Omental fat pad (tissue), 4 donors: ENCODE measurements at places on chromosomes 12 and 14. TPM values are rescaled to one million over a fixed set of nuclear protein-coding genes. Genes with fewer than 3 reads are reported as not detected.

Gene FAM90A1
- not detected for total RNA-seq

Gene HELB
- total RNA-seq: 7.6 TPM

Gene RBP5
- 2.5 TPM for total RNA-seq

Gene PTGDR
- total RNA-seq: 2.0 TPM

Gene KRT85
- total RNA-seq: not detected

Gene GALNT8
- 0.84 TPM for total RNA-seq

Gene IL31
- total RNA-seq: not detected

Gene AMIGO2
- 16.9 TPM for total RNA-seq

Gene ITGA5
- 82.5 TPM for total RNA-seq

Gene PLD4
- 0.37 TPM for total RNA-seq

Gene HRK
- 0.06 TPM for total RNA-seq

Gene WNT1
- not detected for total RNA-seq

Gene ESR2
- 1.5 TPM for total RNA-seq

Gene CNTN1
- total RNA-seq: 3.6 TPM

Gene RDH16
- 0.47 TPM for total RNA-seq

Gene LRFN5
- total RNA-seq: 7.3 TPM

Gene GLIPR1L1
- not detected for total RNA-seq

Gene BHLHE41
- 4.6 TPM for total RNA-seq

Gene RD3L
- not detected for total RNA-seq

Gene WDR20
- 20.2 TPM for total RNA-seq

Gene PPP4R3A
- 87.1 TPM for total RNA-seq
